ENCODE measurements at places on chromosomes 3 and 15.

DNA sequence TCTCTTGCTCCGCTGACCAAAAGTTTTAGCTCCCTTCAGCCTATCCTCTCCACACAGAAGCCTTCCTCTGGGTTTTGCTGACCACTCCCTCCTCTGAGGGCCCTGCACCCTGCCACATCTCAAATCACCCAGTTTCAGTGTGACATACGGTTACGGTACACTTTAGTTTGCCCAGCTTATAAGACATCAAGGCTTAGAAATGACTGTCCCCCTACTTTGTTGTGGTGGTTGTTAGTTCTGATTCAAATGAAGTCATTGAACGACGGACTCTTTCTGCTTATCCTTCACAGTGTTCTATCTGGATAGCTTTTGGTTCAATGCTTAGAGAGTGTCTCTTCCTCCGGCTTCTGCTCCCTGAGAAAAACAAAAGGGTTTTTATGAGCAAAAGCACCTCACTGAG lies 68.0 kb upstream of the NDUFB4 start:
- DNase-seq: no peak

- no peak for DNase-seq
These were observed 49.1 kb downstream of the TLNRD1 start for GRCh38 chr15:81049835-81050234.

GRCh38 chr15:75891895-75892294 lies 11.8 kb upstream of the FBXO22 start:
- DNase-seq: no peak

GRCh38 chr15:43515741-43516140 lies 1.7 kb upstream of the MAP1A start:
- DNase-seq: no peak

DNA sequence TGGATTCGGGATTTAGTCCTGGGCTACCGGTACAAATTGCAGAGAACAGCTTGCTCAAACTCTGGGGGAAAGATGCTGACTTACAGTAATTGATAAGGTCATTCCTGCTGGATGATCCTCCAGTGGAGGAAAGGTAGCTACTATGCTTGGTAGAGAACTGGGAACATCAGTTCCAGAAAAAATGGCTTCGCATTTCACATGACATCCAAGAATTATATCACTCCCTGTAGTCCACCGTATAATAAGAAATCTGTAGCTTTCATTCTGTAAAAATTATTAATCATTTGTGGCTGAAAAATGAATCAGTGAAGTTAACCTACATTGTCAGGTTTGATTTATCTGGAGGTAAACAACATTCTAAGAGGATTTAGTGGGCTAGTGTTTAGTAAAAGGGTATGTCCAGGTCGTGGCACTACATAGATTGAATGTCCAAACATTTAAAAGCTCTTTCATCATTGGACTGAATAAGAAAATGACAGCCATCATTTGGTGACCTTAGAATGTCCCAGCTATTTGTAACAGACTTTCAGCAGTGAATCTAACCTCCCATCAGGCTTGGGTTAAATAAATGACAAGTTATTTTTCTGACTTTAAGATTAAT lies 203.2 kb upstream of the TMCO5A start:
- DNase-seq: no peak

DNA sequence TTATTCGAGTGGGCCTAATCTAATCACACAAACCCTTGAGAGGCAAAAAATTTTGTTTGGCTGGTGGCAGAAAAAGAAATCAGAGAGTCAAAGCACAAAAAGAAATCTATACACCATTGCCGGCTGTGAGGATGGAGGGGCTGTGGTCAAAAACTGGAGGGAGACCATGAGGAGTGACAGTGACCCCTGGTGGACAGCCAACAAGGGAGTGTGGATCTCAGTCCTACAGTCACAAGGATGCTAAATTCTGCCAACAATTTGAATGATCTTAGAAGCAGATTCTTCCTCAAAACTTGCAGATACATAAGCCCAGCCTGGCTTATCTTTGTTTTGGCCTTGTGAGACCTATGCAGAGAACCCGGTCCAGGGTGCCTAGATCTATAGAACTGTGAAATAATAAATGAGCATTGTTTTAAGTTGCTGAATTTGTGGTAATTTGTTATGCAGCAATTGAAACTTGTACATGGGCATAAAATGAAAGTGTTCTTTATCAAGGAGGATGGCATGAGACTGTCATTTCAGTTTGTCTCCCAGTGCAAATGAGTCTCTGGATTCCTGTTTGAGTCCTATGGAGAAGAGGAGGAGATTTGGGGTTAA lies 103.0 kb upstream of the ARHGEF26 start:
- no peak for DNase-seq

- peak; percentile 64 for DNase-seq
These were observed 389.5 kb downstream of the LRTM1 start for GRCh38 chr3:54538346-54538745.

GRCh38 chr3:125398952-125399351 lies 23.8 kb upstream of the ZNF148 start:
- DNase-seq: no peak

- no peak for DNase-seq
These were observed at the start of gene FRMD5 for GRCh38 chr15:44195151-44195740. FRMD5 (minus strand) TSS chr15:44195271.

DNA sequence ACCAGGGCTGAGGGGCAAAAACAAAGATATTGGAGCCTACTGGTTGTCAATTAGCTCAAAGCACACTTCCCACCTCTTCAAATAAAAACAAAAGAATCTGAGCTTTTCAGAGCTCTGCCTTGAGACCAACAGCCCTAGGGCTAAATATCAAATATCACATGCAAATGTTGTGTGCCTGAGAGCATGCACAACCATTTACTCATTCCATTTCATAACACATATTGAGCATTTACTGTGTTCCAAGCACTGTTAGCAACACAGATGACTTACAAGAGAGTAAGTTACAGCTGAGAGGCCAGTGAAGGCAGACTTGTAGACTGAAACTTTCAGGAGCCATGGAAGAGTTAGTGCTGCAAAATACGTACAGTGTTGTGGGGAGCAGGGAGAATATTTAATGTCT lies 222.4 kb downstream of the CPNE4 start:
- DNase-seq: no peak

- no peak for DNase-seq
These were observed 41.2 kb downstream of the OIP5 start for GRCh38 chr15:41291065-41291631.

DNA sequence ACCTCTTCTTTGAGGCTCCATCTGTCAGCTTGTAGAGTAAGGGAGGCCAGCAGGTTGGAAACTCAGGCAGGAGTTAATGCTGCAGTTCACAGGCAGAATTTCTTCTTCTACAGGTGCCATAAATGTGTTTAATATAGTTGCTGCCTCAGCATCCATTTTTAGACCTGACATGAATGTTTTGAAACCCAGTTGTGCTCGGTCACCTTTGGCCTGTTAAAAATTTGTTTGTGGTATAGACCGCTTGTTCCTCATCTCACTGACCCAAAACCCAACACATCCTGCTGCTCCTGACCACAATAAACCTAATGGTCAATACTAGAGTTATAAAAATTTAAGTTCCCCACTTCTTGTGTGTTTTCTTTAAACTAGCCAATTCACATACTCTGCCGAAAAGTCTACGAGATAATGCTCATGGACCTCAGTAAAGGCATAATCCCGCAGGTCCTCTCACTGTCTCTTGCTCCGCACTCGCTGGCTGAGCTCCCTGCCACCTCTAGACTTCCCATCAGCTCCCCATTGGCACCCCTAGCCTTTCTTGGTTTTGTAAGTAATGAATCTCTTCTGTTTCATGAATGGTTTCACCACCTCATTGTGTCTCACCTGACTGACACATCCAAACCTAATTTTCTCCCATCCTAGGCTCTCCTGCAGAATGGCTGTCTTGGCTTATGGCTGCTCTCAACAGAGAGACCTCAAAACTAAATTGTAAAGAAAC lies 138.5 kb upstream of the STRIT1 start:
- no peak for DNase-seq

- no peak for DNase-seq
These were observed 92.7 kb downstream of the UACA start for GRCh38 chr15:70670680-70671079.

GRCh38 chr15:78929536-78930264 lies 15.1 kb downstream of the CTSH start:
- no peak for DNase-seq

DNA sequence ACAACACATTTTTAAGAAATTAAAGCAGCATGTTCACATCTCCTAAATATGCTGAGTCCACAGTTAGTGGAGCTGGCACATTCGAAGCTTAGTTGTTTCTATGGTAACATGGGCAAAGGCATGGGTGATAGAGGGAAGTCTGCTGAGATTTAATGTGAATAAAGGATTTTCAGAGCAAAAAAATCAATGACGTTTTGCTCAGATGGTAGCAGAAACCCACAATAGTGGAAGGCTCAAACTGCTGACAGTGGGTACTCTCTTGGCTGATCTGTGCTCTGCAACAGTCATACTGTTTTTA lies 795.1 kb upstream of the ARPP21 start:
- no peak for DNase-seq

GRCh38 chr3:159964166-159964973 lies 24.3 kb upstream of the IL12A start:
- DNase-seq: no peak

DNA sequence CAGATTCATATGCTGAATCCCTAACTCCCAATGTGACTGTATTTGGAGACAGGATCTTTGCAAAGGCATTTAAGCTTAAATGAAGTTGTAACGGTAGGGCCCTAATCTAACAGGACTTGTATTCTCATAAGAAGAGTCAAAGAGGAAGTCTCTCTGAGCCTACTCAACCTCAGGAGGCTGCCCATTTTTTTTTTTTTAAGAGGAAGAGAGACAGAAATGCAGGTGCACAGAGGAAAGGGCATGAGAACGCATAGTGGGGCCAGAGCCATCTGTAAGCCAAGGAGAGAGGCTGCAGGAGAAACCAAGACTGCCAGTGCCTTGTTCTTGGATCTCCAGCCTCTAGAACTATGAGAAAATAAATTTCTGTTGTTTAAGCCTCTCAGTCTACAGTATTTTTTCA lies 28.4 kb downstream of the ZNF860 start:
- no peak for DNase-seq
